ENCODE measurements at places on chromosomes 3 and 15.
A peak's percentile ranks its signal among the peaks of the same experiment; 100 is the strongest.

DNA sequence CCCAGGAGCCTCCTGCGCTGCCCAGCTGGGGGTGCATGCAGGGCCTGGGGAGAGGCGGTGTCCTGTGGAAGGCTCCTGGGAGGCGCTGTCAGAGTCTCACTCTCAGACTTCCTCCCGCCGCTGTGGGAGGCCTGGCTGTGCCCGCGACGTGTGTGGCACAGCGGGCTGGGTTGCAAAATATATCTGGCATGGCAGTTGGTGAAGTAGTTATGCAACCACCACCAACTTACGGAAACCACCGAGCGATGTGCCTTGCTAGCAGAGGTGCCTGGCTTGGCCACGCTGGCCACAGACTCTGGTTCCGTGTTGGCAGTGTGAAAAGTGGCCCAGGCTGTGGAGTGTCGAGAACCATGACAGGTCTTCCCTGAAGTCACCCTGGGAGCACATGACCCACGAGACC lies 30.6 kb upstream of the GATA2 start:
- no peak for DNase-seq

DNA sequence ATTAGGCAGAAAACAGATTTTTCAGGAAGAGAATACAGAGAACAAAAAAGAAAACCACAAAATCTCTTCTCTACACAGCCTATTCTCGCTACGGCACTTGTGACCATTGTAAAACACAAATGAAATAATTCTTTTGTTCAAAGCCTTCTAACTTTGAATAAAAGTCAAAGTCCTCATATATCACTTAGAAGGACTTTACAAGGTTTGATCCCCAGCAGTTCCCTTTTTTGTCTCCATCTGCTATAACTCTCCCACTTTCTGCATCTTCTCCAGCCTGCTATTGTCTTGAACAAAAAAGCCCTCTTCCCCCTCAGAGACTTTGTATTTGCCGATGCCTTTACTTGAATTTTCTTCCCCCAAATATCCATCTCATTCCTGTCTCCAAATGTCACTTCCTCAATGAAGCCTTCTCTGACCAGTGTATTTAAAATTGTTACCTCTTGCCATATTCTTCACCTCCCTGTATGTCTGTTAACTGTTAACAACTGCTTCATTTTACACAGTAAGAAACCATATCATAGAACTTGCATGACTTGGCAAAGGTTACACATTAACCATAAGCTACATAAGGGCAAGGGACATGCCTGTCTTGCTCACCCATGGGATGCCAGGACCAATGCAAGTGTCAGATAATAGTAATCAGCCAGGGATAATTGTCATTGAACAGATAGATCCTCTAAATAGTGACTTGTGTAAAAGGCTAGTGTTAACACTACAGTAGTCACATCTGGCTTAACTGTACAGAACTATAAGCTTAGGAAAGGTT lies 122.4 kb downstream of the CBLB start:
- DNase-seq, result no peak

GRCh38 chr3:9582332-9582731 lies 28.7 kb upstream of the LHFPL4 start:
- no peak for DNase-seq

DNA sequence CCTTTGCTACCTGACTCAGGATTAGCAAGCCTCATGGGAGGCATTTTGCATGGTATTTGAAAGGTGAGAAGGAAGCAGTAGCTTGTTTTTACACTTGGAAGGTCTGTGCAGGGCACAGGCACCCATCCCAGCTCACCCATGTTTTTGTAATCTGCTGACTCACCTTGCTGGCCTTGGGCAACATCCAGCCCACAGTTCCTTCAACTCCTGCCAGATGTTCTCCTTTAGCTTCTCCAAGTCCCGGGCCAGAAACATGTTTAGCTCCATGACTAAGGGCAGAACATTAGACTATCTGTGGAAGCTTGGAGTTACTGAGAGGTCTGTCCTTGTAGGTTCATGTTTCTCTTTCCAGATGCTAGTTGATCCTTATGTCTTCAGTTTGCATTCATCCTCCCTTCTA lies 12.4 kb upstream of the ZNF770 start:
- no peak for DNase-seq

- no peak for DNase-seq
These were observed 149.2 kb upstream of the MITF start for GRCh38 chr3:69590111-69590510.

DNA sequence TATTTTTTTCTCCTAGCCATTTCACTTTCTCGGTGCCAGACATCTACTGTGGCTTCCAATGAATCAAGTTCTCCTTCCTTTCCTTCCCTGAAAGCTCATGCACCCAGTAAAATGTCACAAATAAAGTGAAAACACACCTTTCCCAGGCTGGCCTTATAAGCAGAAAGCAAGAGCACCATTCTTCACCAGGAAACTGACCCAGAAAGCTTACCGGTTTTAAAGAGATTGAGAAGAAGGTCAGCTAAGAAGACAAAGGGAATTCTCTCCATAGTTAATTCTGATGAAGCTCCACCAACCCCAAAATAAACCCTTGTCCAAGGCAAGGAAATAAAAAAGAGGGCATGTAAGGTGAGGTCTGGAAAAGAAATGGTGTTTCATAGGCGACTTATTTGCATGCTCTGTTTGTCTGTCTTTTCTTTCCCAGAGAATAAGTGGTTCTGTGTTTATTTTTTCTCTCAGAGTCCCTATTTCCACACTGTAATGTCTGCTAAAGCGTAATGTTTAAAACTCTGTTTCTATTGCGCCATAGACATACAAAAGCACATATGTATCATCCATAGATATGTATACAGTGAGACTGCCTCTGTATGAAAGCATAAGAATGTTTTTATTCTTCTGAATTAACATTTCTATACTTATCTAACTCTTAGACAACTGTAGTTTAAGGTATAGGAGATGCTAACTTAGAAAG lies 2.8 kb downstream of the LSAMP start:
- DNase-seq, result no peak

DNA sequence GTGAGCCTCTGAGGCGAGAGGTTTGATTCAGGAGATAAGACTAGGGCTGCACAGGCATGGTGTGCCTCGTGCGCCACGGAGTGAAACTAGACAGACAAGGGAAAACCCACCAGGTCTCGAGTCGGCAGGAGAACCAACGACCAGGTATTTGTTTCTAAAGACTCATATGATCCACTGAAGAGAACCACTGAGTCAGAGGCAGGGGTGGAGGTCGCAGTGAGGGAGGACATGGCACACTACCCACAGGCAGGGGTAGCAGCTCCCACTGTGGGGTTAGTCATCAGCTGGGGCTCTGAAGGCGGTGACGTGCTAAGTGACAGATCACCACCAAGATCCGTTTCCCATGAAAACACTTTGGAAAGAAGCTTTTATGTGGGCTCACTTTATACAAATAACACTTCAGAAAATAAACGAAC lies 45.7 kb downstream of the CHSY1 start:
- peak; percentile 70 for DNase-seq

- no peak for DNase-seq
These were observed 114.3 kb downstream of the STAC start for GRCh38 chr3:36494461-36495109.

Data from activated T-helper 1 cell treated with anti-CD3 and anti-CD28 coated beads, Interleukin-2, amount 50 U/mL, for 16 hours (primary cell).